ENCODE measurements at places on chromosomes 4 and X. TPM values are rescaled to one million over a fixed set of nuclear protein-coding genes. Genes with fewer than 3 reads are reported as not detected.

DNA sequence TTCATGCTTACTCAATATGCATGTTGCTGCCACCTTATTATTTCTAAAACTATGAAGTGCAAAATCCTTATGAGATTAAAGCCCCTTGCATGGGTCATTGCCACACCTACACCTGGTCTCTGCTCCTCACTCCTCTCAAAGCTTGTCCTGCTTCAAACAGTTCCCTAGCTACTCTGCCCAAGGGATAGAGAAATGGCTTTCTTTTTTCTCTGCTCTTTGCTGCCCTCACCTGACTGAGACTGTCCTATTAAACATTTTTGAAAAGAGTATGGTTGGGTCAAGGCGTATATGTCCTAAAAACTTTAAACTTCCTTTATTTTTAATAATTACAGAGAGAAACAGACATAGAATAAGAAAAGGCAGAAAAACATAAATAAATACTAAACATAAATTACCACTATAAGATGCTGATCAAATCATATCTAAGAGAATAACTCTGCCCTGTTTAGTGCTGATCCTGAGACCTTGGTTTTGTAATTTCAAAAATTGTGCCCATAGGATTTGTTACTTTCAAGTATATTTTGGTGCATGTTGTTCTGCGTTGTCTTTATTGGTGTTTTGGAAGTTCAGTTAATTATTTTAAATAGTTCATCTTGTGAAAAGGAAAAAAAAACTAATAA is 704.9 kb upstream of the PABPC4L start:
- DNase-seq = no peak

DNA sequence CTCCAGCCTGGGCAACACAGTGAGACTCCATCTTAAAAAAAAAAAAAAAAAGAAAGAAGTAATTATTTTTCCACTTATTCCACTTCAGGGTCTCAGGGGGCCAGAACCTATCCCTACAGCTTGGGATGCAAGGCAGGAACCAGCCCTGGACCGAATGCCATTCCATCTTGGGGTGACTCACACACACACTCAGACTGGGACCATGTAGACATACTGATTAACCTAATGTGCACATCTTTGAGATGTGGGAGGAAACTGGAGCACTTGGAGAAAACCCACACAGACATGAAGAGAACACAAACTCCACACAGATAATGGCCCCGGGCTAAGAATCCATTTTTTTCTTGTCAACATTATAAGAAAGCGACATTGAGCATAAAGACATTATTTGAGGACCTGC is 132.5 kb downstream of the PTTG2 start:
- no peak for DNase-seq

DNA sequence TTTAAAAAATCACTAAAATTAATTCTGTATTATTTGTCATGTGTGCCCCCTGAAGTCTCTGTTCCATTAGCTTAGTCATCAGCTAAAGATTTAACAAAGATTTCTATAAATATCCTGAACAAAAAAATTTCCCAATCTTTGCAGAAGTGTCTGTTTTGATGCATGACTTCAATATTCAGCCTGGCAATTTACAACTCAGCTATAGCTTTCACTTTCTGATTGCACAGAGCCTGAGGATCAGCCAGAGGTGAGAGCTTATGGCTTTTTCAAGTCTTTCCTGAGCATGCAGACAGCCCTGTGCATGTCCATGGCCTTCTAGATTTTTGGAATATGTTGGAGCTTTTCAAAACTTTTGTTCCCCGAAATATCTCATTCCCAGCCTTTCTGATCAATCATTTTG is 420.1 kb downstream of the ZNF674 start:
- DNase-seq = no peak

DNA sequence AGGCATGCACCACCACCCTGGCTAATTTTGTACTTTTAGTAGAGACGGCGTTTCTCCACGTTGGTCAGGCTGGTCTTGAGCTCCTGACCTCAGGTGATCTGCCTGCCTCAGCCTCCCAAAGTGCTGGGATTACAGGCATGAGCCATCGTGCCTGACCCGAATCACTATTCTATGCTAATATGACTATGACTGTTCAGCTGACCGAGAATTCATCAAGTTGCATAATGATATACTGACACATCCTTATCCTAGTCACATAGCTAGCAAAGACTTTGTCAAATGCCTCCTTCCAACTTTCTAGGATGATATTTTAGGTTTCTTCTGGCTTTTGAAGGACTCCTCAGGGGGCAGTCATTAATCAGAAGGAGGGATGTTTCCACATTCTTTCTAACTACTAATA is 4.8 kb upstream of the GPM6B start:
- no peak for DNase-seq

- DNase-seq = no peak
Measured at GRCh38 chrX:43505769-43506168, 150.3 kb upstream of the MAOA start.

EDA2R gene
- 1.2 TPM for total RNA-seq

DCHS2 gene
- 7.9 TPM for total RNA-seq

MYL5 gene
- total RNA-seq = 3.4 TPM

MUC7 gene
- total RNA-seq = not detected

TEC gene
- total RNA-seq = 9.3 TPM

Measured in vagina (tissue), 2 donors.